ENCODE measurements at places on chromosomes 2 and 18.

GRCh38 chr2:97957432-97958183 is 38.1 kb downstream of the TMEM131 start:
- DNase-seq: no peak

GRCh38 chr2:91477731-91478672 is 2786.5 kb downstream of the RPIA start:
- peak; percentile 58 for DNase-seq

GRCh38 chr2:146241023-146241422 is 1603.8 kb upstream of the ACVR2A start:
- no peak for DNase-seq

- DNase-seq: no peak
Observed at GRCh38 chr2:88560619-88561307, 66.5 kb downstream of the EIF2AK3 start.

DNA sequence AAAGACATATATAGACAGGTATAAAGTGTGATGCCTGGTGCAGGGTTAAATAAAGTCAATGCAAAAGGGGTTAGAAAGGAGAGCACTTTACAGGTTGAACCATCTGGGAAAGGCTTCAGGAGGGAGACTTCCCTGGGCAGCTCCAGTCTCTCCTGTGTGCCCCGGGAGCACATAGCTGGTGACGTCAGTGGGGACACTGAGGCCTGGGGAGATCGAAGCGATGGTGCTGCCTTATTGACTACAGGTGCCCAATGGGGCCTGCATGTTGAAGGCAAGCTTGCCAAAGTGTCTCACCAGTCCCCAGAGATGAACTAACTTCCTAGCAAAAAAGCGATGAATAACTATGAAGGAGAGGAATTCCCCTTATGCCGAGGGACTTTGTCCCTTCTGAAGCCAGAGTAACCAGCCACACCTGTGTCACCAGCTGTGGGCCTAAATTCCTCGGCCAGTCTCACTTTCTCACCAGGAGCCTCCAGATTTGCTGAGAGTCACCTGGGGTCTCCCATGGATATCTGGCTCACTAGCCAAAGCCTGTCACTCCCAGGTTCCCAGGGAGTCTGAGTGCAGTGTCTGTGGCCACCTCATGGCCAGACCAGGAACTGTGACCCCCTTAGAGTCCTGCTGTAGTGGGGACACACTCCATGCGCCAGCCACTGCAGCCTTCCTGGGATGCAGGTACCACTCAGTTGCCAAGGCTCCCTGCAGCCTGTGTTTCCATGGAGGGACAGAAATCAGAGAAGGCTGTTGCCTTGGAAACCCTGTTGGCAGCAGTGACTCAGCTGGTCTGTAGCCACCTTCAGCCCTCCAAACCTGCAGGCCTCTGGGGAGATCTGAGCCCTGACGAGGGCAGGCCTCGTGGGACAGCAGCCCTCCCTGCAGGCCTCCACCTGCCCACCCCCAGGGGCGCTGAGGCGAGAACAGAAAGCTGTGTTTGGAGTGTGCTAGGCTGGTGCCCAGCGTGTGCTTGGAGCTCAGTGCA is 128.7 kb downstream of the CTIF start:
- no peak for DNase-seq

All from memory B cell (primary cell).